ENCODE measurements at places on chromosomes 11 and 22.
A peak's percentile ranks its signal among the peaks of the same experiment; 100 is the strongest.

- DNase-seq: no peak
Measured at GRCh38 chr11:22194907-22195306, 2.0 kb downstream of the ANO5 start.

- no peak for DNase-seq
Measured at GRCh38 chr11:78641541-78641940, 66.9 kb upstream of the NARS2 start.

DNA sequence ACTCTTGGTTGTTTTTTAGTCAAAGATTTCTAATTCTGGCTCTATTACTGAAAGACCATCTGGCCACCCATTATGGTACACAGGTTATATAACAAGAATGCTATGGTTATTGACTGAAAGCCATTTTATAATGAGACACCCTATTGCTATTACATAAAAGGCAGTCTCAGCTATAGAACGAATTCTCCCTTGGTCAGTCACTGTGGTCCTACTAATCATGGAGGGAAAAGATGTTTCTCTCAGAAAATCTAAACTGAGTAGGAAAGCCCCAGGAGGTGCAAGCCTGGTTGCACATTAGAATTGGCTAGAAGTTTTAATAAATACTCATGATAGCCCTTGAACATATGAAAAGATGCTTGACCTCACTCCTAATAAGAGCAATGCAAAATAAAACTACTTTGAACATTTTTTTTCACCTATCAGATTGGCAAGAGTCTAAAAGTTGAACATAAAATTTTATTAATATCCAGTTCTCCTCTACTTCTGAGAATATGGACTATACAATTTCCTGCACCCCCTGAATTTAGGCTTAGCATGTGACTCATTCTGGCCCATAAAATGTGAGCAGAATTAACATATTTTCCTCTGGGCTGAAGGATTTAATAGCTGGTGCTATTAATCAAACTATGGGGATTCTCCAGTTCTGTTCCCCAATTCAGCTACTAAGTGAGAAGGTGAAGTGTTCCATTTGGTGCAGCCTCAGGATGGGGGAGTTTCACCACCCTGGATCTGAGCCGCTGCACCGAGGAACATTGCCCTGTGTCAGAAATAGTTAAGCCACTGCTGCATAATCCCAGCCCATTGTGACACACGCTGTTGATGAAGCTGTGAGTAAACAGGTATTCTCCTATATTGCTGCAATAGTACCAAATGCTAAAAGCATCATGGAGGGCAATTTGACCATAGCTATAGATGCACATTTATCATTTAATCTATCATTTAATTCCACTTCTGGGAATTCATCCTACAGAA lies 11.5 kb upstream of the CRKL start:
- no peak for DNase-seq

DNA sequence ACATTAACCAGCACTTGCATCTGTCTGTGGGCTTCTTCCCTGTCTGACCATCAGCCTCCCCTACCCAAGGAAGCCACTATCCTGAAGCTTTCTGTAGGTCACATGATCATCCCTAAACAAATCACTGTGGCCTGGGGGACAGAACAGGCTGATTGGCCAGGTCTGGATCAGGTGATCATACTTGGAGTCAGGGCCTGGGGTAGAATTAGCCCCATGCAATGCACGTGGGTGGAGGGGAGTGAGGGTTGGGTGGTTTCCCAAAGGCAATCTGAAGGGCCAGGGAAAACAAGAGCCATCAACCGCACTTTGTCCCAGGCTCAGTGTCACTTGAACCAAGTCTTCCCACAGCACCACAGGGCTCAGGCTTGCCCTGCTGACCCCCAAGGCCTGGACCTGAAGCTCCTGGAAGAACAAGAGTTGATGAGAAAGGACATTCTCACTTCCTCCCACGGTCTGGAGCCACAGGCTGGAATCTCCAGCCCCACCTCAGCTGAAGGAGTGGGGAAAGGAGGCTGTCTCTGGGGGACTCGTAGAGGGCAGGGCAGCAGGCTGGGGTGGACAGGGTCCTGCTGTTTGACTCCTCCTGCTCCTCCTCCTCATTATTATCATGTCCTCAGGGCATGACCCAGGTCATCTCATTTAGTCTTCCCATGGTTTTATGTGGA lies 31.5 kb upstream of the TSPAN18 start:
- no peak for DNase-seq

- DNase-seq: peak; percentile 94
Measured at GRCh38 chr11:75562048-75562835, at the start of gene SERPINH1. SERPINH1 (plus strand) TSS chr11:75562253; CDS start chr11:75566350, 4,097 bp downstream.

- DNase-seq: peak; percentile 81
Measured at GRCh38 chr11:124837491-124837856, 27.8 kb upstream of the ROBO3 start.

- DNase-seq: no peak
Measured at GRCh38 chr11:17894929-17895658, 117.8 kb downstream of the SERGEF start.

GRCh38 chr11:37544491-37544890 lies 946.5 kb upstream of the RAG2 start:
- DNase-seq: no peak

- DNase-seq: no peak
Measured at GRCh38 chr22:46003271-46004091, 26.5 kb upstream of the WNT7B start.

- DNase-seq: peak; percentile 42
Measured at GRCh38 chr11:57340039-57340615, 2.0 kb downstream of the P2RX3 start.

- no peak for DNase-seq
Measured at GRCh38 chr11:122156940-122157382, 40.9 kb upstream of the BLID start.

DNA sequence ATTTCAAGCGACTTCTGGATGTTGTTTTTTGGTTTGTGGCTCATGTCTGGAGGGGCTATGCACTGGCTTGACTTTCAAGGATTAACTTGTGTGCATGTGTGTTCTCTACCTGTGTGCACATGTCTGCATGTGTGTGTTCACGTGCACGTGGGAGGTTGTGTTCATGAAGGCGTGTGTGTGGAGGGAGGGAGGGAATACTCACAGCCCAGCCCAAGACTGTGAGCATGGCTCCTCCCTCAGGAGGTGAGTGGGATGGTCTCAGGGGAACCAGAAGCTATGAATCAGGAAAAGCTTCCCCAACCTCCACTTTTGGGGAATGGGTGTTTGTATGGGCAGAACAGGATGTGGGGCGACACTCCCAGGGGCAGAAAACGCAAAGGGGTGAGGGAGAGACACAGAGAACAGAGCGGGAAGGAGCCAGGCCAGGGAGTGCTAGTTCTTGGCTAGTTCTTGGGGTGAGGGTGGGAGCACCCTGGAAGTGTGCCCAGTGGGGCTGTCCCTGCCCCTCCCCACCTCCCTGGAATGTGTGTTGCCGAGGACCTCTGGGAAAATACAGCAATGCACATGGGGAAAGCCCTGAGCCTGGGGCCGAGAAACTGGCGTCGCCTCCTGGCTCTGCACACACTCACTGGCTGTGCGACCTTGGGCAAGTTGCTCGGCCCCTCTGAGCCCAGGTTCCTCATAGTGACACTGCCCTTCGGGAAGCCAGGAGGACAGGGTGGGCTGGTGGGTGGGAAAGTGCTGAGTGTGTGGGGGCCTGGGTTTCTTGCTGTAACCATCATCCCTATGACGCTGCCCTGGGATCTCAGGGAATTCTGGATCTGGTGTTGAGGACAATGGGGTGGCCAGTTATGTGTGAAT lies 16.9 kb upstream of the ALX4 start:
- no peak for DNase-seq

GRCh38 chr11:19441752-19442553 lies 201.2 kb upstream of the E2F8 start:
- DNase-seq: peak; percentile 90

GRCh38 chr11:63623513-63624140 lies 9.4 kb upstream of the PLAAT3 start:
- DNase-seq: no peak

- no peak for DNase-seq
Measured at GRCh38 chr11:71486320-71486719, 33.3 kb downstream of the NADSYN1 start.

- DNase-seq: no peak
Measured at GRCh38 chr22:18152519-18152918, 2.5 kb downstream of the USP18 start.
